ENCODE measurements at places on chromosomes 7 and 10.

DNA sequence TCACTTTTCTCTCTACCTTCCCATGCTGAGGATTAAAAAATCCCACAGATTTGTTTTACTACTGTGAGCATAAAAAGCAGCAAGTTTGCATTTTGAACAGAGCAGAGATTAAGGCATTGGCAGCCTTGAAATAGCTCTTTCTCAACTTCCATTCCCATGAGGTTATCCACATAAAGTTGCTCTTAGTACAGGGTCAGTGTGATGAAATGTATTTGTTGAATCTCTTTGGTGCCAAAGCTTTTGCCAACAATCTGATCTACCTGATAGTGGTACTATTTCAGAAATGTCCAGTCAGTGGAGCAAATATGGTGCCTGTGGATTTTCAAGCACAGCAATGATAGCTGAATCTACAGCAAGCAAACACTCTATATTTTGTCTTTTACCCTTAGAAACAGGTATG, 254.8 kb downstream of the INHBA start:
- DNase-seq: no peak

GRCh38 chr10:33067917-33068316, 109.9 kb upstream of the ITGB1 start:
- DNase-seq: no peak

DNA sequence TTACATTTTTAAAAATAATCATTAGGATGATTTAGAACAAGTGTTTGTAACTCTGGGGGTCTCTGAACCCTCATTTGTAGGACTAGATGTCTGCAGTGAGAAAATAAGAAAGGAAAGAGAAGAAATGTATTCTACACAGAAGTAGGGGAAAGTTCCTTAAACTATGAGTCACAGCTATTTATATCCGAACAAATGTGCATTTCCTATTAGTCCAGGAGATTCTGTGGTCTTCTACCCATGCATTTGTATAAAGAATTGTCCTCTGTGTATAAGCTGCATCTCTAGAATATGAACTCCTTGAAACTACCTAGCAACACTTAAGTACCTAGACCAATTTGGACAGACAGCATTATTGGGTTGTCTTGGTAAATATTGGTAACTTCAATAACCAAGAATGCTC, 15.9 kb upstream of the CD36 start:
- DNase-seq: no peak

DNA sequence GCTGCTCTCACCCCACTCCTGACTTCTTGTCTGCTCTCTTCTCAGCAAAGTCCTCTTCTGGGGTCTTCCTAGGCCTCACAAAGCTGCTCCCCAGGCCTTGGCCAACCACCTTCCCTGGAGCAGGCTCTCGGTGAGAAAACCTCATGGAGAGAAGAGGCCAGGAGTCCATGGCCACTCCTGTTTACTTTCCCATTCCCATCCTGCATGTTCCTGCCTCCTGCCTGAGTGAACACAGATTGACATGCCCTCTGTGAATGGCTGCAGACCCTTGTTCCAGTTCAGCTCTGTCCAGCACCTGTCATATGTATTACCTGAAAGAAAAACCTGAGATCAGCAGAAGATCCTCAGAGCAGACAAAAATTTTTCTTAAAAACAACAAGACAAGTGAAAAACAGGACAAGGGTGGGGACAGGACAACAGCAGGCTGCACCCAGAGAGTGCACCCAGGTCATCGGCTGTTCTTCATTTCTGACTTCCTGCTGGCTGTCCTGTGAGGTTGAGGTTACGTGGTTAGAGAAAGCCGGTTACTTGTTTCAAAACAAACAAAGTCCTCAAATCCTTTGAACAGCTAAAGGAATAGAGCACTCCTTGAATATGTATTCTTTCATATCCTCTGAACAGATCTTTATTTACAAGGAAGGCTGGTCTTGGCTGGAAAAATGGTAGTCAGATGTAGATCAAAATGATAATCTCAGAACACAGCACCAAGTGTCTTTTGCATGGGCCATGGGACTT, 34.0 kb upstream of the DLD start:
- DNase-seq: no peak

- DNase-seq: no peak
These were observed 29.4 kb upstream of the C10orf71 start for GRCh38 chr10:49269523-49269922.

DNA sequence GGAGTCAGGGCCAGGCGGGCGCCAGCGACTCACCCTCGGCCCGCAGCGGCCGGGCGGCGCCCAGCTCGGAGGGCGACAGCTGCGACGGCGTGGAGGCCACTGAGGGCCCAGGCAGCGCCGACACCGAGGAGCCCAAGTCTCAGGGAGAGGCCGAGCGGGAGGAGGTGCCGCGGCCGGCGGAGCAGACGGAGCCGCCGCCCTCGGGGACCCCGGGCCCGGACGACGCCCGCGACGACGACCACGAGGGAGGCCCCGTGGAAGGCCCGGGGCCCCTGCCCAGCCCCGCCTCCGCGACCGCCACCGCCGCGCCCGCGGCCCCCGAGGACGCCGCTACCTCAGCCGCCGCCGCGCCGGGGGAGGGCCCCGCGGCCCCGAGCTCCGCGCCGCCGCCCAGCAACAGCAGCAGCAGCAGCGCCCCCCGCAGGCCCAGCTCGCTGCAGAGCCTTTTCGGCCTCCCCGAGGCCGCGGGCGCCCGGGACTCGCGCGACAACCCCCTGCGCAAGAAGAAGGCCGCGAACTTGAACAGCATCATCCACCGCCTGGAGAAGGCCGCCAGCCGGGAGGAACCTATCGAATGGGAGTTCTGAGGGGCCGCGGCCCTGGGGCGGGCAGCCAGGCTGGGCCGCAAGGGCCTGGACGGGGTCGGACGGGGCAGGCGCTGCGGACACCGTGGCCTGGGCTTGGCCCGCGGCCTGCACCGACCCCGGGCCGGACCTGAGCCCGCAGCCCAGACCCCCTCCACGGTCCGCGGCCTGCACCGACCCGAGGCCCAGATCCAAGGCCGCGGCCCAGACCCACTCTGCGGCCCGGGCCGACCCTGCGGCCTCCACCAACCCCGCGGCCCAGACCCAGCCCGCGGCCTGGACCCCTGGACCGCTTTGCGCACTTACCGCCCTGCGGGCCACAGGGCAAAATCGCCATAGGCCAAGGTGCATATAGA, 37.9 kb upstream of the SH2B2 start:
- no peak for DNase-seq

DNA sequence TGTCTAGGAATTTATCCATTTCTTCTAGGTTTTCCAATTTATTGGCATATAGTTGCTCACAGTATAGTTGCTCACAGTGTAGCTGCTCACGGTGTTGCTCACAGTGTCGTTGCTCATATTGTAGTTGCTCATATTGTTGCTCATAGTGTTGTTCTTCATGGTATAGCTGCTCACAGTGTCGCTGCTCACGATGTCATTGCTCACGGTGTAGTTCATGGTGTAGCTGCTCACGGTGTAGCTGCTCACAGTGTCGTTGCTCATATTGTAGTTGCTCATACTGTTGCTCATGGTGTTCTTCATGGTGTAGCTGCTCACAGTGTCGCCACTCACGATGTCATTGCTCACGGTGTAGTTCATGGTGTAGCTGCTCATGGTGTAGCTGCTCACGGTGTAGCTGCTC, 7.7 kb upstream of the PRKAR1B start:
- DNase-seq: no peak

GRCh38 chr10:3757638-3758490, 27.1 kb downstream of the KLF6 start:
- no peak for DNase-seq

- no peak for DNase-seq
These were observed 112.3 kb downstream of the HTR7 start for GRCh38 chr10:90745565-90745964.

DNA sequence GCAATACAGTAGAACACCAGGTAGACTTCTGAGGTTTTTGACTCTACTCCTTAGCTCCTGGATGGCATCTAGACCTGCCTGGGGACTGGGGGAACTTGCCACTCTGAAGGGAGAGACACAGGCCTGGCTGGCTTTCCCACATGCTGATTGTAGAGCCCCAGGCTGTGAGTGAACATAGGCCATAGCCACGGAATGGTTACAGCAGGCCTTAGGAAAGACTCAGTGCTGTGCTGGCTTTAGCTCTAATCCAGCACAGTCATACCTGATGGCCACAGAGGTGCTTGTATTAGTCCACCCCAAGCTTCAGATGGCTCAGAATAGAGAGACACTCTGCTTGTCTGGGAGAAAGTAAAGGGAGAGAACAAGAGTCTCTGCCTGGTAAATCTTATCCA, 35.0 kb upstream of the ARHGAP12 start:
- DNase-seq: no peak

GRCh38 chr10:126214679-126215078, 173.6 kb downstream of the ADAM12 start:
- DNase-seq: no peak

- no peak for DNase-seq
These were observed 47.0 kb downstream of the DENND2A start for GRCh38 chr7:140593672-140593982.

- DNase-seq: no peak
These were observed 84.8 kb upstream of the LRRC18 start for GRCh38 chr10:49024484-49024883.

GRCh38 chr7:70069977-70070376, 471.7 kb downstream of the AUTS2 start:
- DNase-seq: no peak

GRCh38 chr10:6951732-6952131, 371.7 kb upstream of the PRKCQ start:
- DNase-seq: no peak

DNA sequence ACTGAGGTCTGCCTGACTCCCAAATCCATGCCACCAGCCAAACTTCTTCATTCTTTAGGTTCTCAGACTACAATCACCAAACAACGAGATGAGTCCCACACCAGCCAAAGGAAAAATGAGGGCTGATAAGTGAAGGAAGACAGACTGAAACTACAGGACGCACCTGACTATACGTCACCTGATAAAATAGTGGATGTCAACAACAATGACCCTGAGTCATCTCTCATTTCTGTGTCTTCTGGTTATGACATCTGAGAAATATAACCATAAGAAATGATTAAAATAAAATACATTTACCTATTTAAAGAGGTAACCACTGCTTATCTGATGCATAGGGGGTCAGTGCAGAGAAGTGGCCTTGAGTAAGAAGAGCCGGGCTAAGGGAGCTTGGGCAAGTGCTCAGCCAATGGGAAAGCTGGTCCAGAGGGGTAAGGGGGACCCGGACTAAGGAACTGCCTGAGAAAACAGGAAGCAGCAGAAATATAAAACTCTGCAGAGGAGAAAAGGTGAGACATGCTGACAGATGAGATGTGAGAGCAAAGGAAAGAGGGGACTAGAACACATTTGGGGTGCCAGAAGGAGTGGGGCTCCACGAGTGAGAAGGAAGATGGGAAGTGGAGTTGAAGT, 51.8 kb downstream of the HIPK2 start:
- DNase-seq: no peak

DNA sequence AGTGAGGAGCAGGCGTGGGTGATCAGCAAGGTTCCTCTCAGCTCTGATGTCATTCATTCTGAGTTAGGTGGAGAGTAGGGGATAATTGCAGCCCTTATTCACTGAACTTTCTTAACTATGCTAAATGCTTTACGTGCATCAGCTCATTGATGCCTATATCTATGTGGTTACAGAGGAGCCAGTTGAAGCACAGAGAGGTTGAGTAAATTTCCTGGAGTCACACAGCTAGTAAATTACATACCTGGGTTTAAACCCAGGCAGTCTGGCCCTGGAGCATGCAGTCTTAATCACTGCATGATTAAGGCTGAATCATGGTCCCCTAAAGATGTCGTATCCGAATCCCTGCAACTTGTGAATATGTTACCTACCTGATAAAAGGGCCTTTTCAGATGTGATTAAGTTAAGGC, 99.6 kb downstream of the GRK5 start:
- DNase-seq: no peak

GRCh38 chr7:76139670-76140069, 62.0 kb upstream of the SRRM3 start:
- no peak for DNase-seq

GRCh38 chr10:71087622-71088021, 124.7 kb upstream of the UNC5B start:
- DNase-seq: peak; percentile 38

DNA sequence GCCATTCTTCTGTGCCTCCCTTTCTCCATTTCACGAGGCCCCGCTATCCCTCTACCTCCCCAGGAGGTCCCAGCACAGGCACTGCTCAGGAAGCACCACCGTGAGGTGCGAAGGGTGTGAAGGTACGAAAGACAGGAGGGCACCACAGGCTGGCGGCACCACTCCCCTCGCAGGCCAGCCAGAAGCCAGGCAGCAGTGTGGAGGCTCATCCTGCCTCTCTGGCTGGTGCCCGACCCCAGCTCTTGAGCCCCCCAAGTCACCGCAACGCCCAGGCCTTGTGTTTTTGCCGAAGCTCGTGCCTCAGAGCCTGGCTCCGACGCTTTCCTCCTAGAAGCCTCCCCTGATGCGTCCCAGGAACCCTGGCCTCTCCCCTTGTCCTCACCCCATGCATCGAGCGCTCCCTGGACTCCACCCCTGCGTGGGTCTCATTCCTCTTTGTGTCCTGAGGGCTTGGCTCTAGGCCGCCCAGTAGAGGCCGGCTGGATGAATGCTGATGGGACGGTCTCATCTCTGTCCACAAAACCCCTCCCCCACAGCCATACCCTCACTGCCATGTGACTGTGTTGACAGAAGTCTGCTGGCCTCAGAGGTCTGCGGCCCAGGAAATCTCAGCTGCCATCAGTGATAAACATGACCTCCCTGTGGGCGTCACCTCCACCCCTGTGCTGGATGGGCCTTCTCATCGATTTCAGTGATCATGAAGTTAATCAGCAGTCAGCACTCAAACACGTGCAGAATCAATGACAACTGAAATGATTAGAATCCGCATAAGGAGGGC, 19.3 kb downstream of the BRI3 start:
- no peak for DNase-seq

DNA sequence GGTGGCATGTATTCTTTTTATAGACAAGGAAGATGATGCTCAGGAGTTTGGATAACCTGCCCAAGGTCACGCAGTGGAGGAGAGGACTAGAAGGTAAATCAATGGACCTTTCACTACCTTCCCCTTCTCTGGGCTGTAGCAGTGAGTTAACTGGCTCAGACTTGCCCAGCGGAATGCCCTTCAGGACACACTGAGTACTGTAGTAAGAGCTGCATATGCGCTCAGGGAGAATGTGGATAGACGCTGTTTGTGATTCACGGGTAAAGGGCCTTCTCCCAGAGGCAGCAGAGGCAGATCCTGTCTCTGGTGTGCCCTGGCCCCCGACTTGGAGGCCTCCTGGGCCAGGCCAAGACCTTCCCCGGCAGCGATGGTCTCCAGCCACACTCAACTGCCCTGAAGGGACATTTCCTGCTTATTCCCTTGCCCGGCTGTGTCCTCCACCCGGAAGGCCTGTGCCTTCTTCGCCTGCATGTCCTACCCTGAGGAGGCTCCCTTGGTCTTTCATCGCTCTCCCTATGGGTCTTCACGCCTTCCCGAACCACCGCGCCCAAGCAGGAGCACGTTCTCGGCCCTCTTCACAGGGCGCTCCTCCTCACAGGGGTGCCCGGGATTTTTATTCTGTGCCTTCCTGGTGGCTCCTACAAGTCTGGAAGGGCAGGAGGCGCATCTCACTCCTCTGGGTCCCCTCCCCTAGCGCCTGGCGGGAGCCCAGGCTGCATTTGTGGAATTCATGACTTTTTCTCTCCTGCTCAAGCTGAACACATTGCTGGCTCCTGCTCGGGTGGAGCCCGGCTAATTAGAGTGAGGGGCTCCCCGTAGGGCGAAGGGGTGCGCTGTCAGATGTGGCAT, 1.8 kb upstream of the IKZF1 start:
- no peak for DNase-seq
